IMR-90 (cell line): ENCODE measurements at places on chromosomes 1 and 21. TPM values are rescaled to one million over a fixed set of nuclear protein-coding genes. Genes with fewer than 3 reads are reported as not detected.

The KLF17 gene
- polyA plus RNA-seq: 0.14 and 0.17 TPM in 2 replicates

The CFHR1 gene
- not detected in 2 replicates for polyA plus RNA-seq

The ELAPOR1 gene
- 1.6 and 1.7 TPM in 2 replicates for polyA plus RNA-seq

The TIAM1 gene
- 2.9 TPM in 2 replicates for polyA plus RNA-seq

The THEM5 gene
- polyA plus RNA-seq: not detected in 2 replicates

The EBNA1BP2 gene
- polyA plus RNA-seq: 79.0 and 82.8 TPM in 2 replicates

The HSF2BP gene
- polyA plus RNA-seq: 0.63 and 0.87 TPM in 2 replicates

The ELF3 gene
- polyA plus RNA-seq: 0.19 and 0.38 TPM in 2 replicates

The TDRD10 gene
- not detected in 2 replicates for polyA plus RNA-seq

The CPLANE2 gene
- polyA plus RNA-seq: 5.8 and 7.5 TPM in 2 replicates
